ENCODE measurements at places on chromosomes 3 and 15.
A peak's percentile ranks its signal among the peaks of the same experiment; 100 is the strongest.

DNA sequence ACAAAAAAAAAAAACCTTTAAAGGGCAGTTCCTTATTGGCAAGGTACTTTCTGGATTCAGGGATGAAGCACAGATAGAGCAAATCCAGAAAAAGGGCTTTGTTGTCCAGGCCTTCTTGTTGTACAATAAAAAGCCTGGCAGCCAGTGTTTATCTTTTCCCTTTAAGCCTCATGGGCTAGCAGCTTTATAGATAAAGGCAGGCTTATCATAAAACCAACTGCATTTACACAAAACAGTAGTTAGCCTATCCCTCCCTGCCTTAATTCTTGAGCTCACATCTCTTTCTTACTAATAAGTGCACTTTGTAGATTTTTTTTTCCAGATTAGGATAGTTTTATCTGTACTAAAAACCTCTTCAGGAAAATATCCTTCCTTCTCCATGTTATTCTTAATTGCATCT, 662.8 kb upstream of the CCDC54 start:
- no peak for DNase-seq

DNA sequence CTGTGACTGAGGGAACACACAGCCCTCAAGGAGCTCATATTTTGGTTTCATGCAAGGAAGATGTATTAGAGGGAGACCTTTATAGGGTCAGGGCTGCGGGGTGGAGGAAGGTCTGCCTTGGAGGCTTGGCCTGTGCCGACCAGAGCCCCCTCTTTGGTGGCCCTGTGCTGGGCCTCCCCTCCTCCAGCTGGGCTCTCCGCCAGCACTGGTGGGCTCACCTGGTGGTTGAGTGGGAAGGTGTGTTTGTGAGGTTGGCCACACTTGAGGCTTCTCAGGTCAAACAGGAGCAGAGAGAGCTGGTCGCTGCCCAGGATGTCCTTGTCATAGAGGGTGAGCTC, 2.6 kb downstream of the PLA2G4F start:
- no peak for DNase-seq

DNA sequence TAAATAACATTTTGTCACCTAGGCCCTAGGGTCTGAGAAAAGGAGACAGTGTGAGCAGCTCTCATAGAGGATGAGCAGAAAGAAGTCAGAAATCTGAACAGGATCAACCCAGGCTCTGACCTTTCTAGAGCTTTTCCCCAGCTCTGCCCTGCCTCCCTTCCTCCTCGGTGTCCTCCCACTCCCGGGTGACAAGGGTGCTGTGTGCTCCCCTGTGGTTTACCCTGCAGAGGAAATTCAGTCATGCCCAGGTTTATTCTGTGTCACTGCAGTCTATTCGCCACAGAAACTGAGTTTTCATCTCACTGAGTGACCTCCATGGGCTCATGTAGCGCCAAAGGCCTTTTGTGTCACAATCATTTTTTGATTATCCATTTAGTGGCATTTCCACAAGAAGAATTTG, 76.6 kb downstream of the IL12A start:
- DNase-seq, result no peak

GRCh38 chr3:46464326-46465195, at the start of gene LTF:
Gene LTF (minus strand): TSS chr3:46464905. CDS start chr3:46464867, 38 bp downstream.
- DNase-seq, result no peak

GRCh38 chr3:89925976-89926375, 818.6 kb downstream of the EPHA3 start:
- no peak for DNase-seq

- peak; percentile 92 for DNase-seq
Observed at GRCh38 chr15:41606997-41607396, 48.0 kb downstream of the TYRO3 start.

- no peak for DNase-seq
Observed at GRCh38 chr3:144107923-144108322, 136.3 kb downstream of the DIPK2A start.

GRCh38 chr15:45842151-45842550, 207.3 kb downstream of the SQOR start:
- no peak for DNase-seq

DNA sequence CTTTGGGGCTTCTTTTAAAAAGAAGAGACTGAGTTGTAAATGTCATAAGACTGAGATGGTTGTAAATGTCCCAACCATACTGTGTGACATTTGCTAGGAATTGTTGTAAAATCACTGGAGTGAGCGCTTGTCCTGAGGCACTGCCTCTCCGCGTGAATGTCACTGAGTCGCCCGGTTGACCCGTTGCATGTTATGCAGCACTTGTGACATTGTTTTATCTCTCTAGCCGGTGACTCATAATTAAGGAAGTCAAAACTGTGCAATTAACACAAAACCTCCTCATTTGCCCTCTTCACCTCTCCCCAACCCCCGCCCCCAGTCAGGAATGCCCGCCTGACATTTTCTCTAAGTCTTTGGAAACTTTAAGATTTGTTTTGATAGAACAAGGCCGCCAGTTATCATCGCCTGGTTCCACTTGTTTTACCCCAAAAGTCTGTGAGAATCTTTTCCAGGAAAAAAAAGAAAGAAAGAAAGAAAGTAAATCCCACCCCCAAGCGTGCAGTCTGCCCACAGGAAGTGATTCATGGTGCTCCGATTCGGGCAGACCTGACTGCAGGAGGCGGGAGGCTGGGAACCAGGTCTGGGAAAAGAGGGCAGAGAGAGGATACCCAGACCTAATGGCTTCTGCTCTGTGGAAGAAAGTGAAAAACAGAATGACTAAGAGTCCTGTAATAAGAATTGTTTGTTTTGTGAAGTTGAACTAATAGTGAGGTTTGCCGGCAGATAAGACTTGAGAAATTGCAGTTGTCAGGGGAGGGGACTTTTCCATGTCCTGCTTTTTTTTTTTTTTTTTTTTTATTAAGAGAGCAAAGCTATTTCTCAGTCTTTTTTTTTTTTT, 84.8 kb downstream of the SMAD3 start:
- DNase-seq, result peak; percentile 99

GRCh38 chr3:186964071-186964470, 33.7 kb downstream of the ST6GAL1 start:
- no peak for DNase-seq

- no peak for DNase-seq
Observed at GRCh38 chr3:40924559-40925141, 274.7 kb upstream of the CTNNB1 start.

DNA sequence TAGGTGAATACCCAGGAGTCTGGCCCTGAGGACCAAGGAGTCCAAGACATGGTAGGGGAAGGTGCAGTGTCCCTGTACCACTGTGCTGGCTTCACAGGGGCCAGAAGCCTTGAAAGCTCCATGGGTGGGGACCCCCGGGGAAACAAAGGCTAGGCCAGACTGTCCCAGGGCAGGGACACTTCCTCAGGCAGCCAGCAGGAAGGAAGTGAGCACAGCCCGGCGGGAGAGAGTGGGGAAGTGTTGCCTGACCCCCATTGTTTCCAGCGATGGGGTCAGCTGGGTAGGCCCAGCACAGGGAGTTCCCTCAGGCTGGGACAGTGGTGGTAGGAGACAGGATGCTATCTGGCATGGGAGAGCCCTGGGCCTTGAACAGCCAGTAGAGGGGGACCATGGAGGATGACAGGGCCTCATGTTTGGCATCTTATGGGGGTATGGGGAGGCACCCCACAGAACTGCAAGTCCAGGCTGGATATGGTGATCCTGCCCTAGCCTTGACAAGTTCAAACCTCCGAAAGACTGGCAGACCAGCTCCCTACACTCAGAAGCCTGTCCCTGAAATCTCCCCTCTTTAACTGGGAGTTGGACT, 1.2 kb upstream of the HYAL2 start:
- no peak for DNase-seq

- no peak for DNase-seq
Observed at GRCh38 chr15:75920079-75920478, 16.4 kb downstream of the FBXO22 start.

DNA sequence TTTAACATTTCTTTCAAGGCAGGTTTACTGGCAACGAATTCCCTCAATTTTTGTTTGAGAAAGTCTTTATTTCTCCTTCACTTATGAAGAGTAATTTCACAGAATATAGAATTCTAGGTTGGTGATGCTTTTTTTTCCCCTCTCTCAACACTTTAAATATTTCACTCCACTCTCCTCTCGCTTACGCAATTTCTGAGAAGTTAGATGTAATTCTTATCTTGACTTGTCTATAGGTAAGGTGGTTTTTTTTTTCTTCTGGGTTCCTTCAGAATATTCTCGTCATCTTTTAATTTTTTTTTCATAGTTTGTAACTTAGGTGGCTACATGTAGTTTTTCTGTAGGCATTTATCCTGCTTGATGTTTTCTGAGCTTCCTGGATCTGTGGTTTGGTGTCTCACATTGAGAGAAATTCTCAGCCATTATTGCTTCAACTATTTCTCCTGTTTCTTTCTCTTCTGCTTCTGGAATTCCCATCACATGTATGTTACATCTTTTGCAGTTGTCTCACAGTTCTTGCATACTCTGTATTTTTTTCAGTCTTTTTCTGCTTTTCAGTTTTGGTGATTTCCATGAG, 189.4 kb upstream of the GOLGA6L4 start:
- DNase-seq, result no peak

DNA sequence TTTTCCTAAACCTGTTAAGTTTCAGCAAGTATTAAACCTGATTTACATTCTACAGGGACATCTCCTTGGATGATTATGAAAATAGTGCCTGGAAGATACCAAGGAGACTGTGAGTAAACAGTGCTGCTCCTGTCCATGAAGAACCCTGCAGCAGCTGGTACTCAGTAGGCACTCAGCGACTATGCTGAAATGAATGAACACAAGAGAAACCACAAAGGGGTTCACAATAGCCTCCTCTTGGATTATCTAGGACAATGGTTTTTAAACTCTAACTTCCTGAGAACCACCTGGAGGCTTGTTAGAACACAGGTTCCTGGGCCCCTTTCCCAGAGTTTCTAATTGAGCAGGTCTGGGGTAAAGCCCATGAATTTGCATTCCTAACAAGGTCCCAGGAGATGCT, 488.4 kb upstream of the UBE2E2 start:
- no peak for DNase-seq

- peak; percentile 78 for DNase-seq
Observed at GRCh38 chr3:14216257-14217048, 37.8 kb downstream of the LSM3 start.

GRCh38 chr3:149575961-149576564, 81.8 kb downstream of the WWTR1 start:
- peak; percentile 98 for DNase-seq

GRCh38 chr3:170204509-170204908, 17.7 kb upstream of the PRKCI start:
- DNase-seq, result no peak

DNA sequence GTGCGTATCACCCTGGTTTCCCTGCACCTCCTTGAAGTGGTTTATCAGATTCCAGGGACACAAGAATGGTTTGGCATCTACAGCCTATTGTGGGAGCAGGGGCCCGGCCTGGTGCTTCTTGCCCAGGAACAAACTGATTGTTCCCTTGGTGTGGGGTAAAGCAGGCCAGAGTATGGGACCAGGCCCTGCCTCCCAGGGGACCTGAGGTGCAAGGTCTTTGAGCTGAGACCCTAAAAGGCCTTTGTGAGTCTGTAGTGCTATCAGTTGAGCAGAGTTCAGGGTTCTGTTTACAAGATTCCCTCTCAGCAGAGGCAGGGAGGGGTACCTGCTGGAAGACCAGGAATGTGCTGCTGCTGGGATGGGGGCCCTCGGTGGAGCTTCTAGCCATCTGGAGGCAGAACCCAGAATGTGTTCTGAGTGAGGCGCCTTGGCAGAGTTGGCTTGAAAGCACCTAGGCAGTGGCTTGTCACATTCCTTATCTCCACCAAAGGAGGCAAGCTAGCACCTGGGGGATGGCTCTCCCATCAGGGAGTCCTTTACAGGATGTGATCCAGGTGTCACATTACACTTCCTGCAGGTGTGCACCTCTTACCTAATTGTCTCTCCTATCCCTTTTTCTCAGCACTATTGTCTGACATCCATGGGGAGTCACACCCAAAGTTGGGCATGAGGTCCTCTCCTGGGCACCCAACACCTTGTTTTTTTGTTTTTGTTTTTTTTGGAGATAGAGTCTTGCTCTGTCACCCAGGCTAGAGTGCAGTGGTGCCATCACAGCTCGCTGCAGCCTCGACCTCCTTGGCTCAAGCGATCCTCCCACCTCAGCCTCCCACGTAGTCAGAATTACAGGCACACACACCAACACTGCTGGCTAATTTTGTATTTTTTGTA, 13.1 kb downstream of the FLNB start:
- DNase-seq, result no peak

DNA sequence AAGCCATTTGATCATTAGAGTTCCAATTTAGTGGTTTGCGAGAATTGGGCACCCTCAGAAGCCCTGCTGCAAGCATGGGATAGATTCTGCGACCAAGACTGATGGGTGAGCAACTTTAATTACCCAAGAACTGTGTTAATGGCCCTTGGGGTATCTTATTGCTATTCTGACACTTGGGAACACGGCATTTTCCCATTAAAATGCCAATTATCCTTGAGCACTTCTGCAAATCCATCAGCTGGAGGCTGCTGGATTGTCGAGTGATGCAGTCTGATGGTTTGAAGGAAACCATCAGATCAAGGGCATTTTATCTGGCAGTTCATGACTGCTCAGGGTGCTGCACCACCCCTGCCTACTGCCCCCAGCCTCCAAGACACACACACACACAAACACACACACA, 183.6 kb upstream of the PROK2 start:
- DNase-seq, result no peak

DNA sequence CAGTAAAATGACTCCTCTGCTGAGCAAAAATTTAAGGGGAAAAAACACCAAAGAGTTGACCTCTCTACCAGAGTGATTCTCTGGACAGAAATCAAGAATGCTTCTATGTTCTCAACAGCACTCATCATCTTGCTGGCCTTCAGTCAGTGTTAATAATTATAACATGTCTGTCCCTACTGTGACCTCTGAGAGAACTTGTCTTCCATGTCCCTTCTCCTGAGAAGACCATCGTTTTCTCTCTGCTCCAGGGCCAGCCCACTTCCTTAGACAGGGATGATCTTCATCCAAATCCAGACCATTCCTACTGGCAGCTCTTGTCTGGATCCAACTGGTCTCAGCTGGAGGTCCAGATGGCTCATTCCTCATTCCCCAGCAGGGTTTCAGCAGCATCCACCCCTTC, 139.0 kb upstream of the NECTIN3 start:
- DNase-seq, result peak; percentile 50

DNA sequence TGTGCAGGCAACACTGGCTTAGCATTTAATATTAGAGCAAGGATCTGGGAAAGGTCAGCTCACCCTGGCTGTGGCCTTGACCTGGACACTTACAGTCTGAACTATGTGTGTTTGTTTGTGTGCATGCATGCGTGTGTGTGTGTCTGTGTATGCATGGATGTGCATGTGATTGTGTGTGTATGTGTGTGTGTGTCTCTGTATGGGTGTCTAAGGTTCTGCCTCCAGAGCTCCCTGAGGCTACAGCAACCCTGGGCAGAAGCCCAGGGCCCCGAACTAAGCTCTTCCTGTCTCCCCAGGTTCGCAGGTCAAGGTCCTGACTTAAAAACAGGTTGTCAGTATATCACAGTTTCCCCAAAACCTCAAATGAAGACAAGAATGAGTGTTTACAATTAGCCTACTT, 51.3 kb downstream of the SUSD5 start:
- no peak for DNase-seq

- DNase-seq, result no peak
Observed at GRCh38 chr3:8793242-8793641, 23.8 kb upstream of the OXTR start.

- DNase-seq, result no peak
Observed at GRCh38 chr15:78414621-78415250, 23.3 kb upstream of the IREB2 start.
